Upper lobe of left lung (tissue), 6 donors: ENCODE measurements at places on chromosomes 6 and 20.

DNA sequence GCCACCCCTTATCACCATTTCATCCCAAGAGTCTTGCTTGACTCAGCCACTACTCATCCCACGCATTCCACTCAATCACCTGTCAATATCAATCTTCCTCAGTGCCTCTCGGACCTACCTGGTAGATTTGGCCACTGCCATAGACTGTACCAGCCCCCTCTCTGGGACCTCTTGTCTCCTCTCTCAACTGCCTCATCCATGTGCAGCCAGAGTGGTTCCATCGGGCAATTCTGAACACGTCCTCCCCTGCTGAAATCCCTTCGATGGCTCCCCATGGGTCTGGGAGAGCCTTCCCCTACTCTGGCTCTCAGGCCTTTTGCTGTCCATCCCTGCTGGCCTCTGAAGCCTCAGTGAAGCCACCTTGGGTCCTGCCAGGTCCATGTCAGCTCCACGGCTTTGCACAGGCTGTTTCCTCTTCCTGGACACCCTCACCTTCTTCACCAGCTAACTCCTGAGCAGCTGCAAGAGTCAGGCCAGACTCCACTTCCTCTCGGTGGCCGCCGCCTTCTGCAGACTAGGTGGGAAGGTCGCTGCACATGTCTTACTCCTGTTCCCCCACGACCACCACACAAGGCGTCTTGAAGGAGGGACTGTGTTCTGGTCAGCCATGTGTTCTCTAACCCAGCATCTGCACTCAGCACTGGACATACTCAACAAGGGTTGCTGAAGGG is 120.4 kb downstream of the TOX2 start:
- no peak for DNase-seq

GRCh38 chr6:15150207-15150606 is 95.7 kb upstream of the JARID2 start:
- DNase-seq, result no peak

- no peak for DNase-seq
Measured at GRCh38 chr20:20517296-20517695, 149.4 kb downstream of the INSM1 start.

DNA sequence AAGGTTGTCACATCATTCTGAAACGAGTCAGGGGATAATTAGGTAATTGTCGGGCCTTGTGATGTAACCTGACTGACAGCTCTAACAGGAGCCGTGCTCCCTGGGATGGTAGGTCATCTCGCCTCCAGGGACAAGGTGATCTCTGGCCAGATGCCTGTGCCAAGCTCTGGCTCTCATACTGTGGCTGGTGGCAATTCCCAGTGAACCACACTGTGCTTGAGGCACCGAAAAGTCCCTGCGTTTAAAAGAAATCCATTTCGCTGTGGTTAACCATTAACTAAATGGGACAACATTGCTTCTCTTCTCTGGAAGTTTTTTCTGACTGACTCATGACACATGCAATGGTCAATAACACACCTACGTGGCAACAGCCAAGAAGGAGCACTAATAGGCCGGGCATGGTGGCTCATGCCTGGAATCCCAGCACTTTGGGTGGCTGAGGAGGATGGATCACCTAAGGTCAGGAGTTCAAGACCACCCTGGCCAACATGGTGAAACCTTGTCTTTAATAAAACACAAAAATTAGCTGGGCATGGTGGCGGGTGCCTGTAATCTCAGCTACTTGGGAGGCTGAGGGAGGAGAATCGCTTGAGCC is 669.2 kb downstream of the PRKN start:
- no peak for DNase-seq

GRCh38 chr6:56806368-56806767 is 148.5 kb upstream of the BEND6 start:
- no peak for DNase-seq

GRCh38 chr6:56480246-56480645 is 162.4 kb downstream of the DST start:
- DNase-seq, result no peak

GRCh38 chr6:56399672-56400263 is 152.4 kb upstream of the COL21A1 start:
- DNase-seq, result no peak

- DNase-seq, result no peak
Measured at GRCh38 chr6:53269827-53270226, 78.9 kb downstream of the ELOVL5 start.
